Endothelial cell (in vitro differentiated cells): ENCODE measurements at places on chromosomes 3 and 15. TPM values are rescaled to one million over a fixed set of nuclear protein-coding genes. Genes with fewer than 3 reads are reported as not detected.

Gene WNT7A
- total RNA-seq, result not detected

Gene CHRM5
- total RNA-seq, result not detected

Gene VIPR1
- total RNA-seq, result 5.4 TPM

Gene PAK6
- total RNA-seq, result 0.31 TPM

Gene LINGO1
- total RNA-seq, result 18.8 TPM

Gene ANKRD34C
- not detected for total RNA-seq

Gene NGRN
- total RNA-seq, result 69.0 TPM

Gene RTP2
- total RNA-seq, result not detected

Gene CIDEC
- not detected for total RNA-seq

Gene CACNA2D2
- total RNA-seq, result 17.3 TPM

Gene ARPIN
- 13.3 TPM for total RNA-seq

Gene CLCN2
- 6.3 TPM for total RNA-seq

Gene ZNF80
- not detected for total RNA-seq

Gene SLC28A1
- not detected for total RNA-seq

Gene SLC24A5
- total RNA-seq, result not detected

Gene MYEF2
- total RNA-seq, result 45.9 TPM

Gene PLCB2
- 71.3 TPM for total RNA-seq

Gene CCDC66
- 13.6 TPM for total RNA-seq

Gene CCDC13
- total RNA-seq, result 0.41 TPM
